ENCODE measurements at places on chromosomes 3 and 15.

GRCh38 chr3:193686665-193687483 lies 93.9 kb downstream of the OPA1 start:
- peak; percentile 39 for DNase-seq

- DNase-seq, result no peak
Observed at GRCh38 chr3:64520334-64520733, 167.5 kb downstream of the ADAMTS9 start.

GRCh38 chr3:161316006-161316689 lies 55.2 kb downstream of the SPTSSB start:
- no peak for DNase-seq

- DNase-seq, result no peak
Observed at GRCh38 chr3:35320646-35321407, 318.5 kb upstream of the ARPP21 start.

Measured in IMR-90 (cell line).